Activated T-helper 9 cell treated with anti-CD3 and anti-CD28 coated beads, Interleukin-2, amount 50 U/mL, for 16 hours (primary cell): ENCODE measurements at places on chromosomes 6 and 20.
A peak's percentile ranks its signal among the peaks of the same experiment; 100 is the strongest.

- DNase-seq: no peak
Measured at GRCh38 chr6:20566109-20566508, 31.9 kb downstream of the CDKAL1 start.

- DNase-seq: no peak
Measured at GRCh38 chr6:2795956-2796355, 30.8 kb downstream of the WRNIP1 start.

DNA sequence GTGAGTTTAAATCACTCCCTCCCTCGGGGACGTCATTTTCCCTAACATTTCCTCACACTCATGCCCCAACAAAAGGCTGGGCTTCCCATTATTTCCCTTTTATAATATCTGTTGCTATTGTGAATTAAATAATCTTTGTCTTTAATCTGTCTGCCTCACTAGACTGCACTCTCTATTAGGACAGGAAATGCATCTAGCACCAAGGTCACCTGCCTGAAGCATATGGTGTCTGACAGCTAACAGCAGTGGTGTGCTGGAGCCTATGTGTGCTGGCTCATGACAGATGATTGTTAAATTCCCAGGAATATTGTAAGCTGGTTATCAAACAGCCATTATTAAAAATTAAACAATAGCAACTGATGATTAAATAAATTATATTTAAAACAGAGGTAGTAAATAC, 237.0 kb upstream of the CEP162 start:
- no peak for DNase-seq

- DNase-seq: no peak
Measured at GRCh38 chr6:12404651-12405050, 114.5 kb downstream of the EDN1 start.

DNA sequence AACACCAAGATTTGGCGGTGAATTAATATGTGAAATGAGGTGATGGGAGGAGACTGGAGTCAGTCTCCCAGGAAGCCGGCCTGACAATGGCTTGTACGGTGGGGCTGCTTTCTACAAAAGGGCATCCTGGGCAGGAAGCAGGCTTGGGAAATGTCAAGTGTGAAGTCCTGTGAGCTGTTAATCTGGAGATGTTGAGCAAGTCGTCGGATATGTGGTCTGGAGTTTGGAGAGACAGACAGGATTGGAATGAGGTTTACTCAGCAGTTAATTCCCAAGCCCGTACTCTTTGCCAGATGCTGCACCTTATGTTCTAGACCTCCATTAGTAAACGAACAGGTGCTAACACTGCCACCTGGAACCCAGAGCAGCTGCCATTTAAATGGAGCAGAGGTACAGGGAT, 107.7 kb upstream of the FOXC1 start:
- DNase-seq: no peak

- no peak for DNase-seq
Measured at GRCh38 chr6:164273491-164273890, 859.0 kb downstream of the QKI start.

DNA sequence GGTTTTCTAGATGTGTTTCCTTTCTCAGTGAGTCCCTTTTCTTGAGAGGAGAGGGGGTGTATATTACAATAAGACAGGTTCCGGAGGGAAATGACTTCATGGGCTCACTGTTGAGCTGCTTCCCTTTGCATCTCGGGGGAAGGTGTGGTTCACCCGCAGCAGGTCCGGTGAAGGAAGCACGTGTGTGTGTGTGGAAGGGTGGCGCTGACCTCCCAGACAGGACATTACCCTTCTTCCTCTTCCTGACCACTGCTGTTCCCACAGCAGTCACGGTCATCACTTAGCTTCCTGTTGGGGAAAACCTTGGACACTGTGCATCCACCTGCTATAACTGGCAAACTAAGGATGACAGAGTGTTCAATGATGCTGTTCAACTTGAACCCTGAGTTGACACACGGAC, 83.6 kb downstream of the PLEKHG1 start:
- DNase-seq: no peak

DNA sequence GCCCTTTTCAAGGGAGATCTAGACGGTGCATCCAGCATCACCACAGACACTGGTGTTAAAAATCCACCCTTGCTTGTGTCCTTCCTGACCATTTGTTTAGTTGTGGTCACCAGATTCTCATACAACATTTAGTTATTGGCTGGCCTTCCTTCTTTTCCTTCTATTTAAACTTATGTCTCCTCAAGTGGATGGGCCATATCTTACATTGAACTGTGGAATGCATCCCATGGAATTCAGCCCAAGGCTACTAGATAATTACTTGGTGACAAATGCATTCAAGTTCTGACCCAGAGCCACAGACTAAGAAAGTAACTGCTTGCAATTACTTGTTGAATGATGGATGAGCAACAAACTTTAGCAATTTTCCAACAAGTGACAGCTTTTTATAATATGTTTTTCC, 198.9 kb upstream of the SSTR4 start:
- DNase-seq: no peak

DNA sequence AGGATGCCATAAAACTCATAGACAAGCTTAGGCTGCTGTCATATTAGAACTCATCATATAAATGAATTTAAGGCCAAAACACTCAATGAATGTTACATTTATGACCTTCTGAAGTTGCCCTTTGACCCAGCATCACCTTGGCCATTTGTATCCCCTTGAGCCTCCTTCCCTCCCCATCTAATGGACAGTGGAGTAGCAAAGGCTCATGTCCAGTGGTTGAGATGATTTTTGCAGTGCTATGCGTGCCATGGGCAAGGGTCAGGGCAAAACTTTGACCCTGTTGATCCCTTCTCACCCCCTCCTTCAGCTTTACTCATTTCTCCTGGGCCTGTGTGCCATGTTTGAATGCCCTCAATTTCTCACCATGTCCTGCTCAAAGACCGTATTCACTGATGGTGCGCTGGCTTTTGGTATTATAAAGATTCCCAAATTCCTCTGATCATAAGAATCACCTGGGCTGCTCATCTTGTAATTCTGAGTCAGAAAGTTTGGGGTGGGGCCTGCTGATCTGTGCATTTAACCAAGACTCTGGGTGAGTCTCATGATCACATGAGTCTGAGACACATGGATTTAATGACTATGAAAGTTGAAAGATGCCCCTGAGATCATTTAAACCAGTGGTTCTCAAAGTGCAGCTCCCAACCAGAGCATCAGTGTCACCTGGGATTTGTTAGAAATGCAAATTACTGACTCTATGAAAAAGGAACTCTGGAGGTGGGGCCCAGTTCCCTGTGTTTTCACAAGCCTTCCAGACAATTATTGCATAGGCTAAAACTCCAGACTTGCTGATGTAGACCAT, 57.5 kb upstream of the IL20RA start:
- no peak for DNase-seq

GRCh38 chr20:64101731-64102621, 5.4 kb downstream of the NPBWR2 start:
- DNase-seq: peak; percentile 47

GRCh38 chr6:105985816-105986632, 100.1 kb upstream of the PRDM1 start:
- no peak for DNase-seq

GRCh38 chr6:24500683-24501082, 5.9 kb downstream of the ALDH5A1 start:
- DNase-seq: no peak

- DNase-seq: no peak
Measured at GRCh38 chr20:8291873-8292272, 159.8 kb downstream of the PLCB1 start.

DNA sequence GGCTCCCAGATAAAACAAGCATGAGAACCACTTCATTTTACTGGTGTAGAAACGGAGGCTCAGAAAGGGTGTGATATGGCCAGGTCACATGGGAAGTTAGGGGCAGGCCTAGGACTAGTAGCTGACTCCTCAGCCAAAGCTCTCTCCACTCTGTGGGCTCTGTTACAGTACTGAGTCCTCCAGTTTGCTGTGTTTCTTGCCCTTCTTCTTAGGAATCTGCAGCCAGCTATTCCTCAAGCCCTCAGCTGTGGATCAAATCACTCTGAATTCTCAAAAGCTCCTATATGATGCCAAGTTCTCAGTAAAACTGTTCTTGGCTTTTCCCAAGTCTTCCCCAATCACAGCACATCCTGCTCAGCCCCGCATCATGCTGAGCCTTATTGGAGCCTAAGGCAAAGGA, 42.5 kb upstream of the ADGRF1 start:
- no peak for DNase-seq
